Camera-type eye (tissue), 1 donor: ENCODE measurements at places on chromosomes 5 and 9. TPM values are rescaled to one million over a fixed set of nuclear protein-coding genes. Genes with fewer than 3 reads are reported as not detected.

The IL4 gene
- total RNA-seq: not detected

The HCN1 gene
- total RNA-seq: 31.2 TPM

The IL33 gene
- total RNA-seq: 25.2 TPM

The ZNF782 gene
- total RNA-seq: 32.7 TPM

The PCDHA10 gene
- total RNA-seq: 4.6 TPM

The TXNDC8 gene
- total RNA-seq: not detected

The SPATA31A3 gene
- total RNA-seq: not detected

The DAPK1 gene
- total RNA-seq: 106 TPM

The RIGI gene
- total RNA-seq: 10.2 TPM

The SHOC1 gene
- total RNA-seq: not detected

The TRPM6 gene
- 0.44 TPM for total RNA-seq

The INSL4 gene
- not detected for total RNA-seq

The DIRAS2 gene
- total RNA-seq: 96.6 TPM

The PCDHGB7 gene
- 26.6 TPM for total RNA-seq

The CNTNAP3 gene
- 34.9 TPM for total RNA-seq

The LRRC70 gene
- 13.7 TPM for total RNA-seq

The CCNI2 gene
- total RNA-seq: 0.60 TPM

The ACTBL2 gene
- total RNA-seq: not detected
